ENCODE measurements at places on chromosomes 13 and 19.

DNA sequence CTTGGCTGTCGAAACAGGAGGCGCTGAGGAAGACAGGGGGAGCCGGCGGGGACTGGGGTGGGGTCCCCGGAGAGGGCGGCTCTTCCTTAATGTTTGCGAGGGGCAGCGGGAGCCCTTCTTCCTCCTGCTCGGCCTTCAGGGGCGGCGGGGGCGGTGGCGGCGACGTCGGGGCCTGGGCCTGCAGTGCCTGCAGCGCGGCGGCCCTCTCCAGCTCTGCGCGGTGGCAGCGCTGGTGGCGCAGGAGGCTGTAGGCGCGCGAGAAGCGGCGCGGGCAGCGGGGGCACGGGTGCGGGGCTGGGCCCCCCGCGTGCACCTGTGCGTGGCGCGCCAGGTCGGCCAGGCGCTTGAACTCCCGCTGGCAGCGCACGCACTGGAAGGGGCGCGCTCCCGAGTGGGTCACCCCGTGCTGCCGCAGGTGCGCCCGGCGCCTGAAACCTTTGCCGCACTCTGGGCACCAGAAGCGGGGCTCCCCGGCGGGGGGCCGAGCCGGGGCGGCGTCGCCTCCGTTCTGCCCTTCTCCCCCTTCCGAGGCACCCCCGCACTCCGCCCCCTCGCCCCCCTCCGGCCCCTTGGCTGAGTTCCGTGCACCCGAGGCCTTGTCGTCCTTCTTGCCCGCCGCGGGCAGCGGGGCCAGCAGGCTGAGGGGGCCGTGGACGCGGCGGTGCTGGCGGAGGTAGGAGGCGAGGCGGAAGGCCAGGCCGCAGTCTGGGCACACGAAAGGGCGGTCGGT is 2.5 kb downstream of the ZNF579 start:
- DNase-seq, result no peak

GRCh38 chr19:23531976-23532375 is 136.7 kb upstream of the ZNF91 start:
- no peak for DNase-seq

- DNase-seq, result no peak
Observed at GRCh38 chr13:114266241-114266640, 15.2 kb upstream of the UPF3A start.

GRCh38 chr19:48720251-48720612 is 707 bp upstream of the MAMSTR start:
- DNase-seq, result no peak

- DNase-seq, result no peak
Observed at GRCh38 chr13:97395447-97396136, 38.4 kb upstream of the RAP2A start.

DNA sequence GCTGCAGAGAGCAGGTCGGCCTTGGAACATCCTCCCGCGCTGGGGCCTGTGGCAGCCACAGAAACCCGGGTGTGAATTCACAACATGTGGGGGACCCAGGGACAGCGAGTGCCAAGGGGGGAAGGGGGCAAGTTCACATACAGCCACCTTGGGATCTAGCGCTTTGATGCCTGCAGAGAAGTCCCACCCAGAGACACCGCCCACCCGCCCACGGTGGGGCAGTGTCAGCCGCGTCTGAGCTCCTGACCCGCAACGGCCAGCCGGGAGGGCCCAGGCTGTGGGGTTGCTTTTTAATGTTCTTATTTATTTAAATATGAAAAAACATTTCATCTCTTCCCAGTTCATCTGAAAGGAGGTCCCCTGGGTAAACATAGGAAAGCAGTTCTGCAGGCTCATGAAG is 12.9 kb downstream of the MYDGF start:
- DNase-seq, result no peak

GRCh38 chr13:104114101-104114500 is 1047.9 kb upstream of the SLC10A2 start:
- DNase-seq, result no peak

DNA sequence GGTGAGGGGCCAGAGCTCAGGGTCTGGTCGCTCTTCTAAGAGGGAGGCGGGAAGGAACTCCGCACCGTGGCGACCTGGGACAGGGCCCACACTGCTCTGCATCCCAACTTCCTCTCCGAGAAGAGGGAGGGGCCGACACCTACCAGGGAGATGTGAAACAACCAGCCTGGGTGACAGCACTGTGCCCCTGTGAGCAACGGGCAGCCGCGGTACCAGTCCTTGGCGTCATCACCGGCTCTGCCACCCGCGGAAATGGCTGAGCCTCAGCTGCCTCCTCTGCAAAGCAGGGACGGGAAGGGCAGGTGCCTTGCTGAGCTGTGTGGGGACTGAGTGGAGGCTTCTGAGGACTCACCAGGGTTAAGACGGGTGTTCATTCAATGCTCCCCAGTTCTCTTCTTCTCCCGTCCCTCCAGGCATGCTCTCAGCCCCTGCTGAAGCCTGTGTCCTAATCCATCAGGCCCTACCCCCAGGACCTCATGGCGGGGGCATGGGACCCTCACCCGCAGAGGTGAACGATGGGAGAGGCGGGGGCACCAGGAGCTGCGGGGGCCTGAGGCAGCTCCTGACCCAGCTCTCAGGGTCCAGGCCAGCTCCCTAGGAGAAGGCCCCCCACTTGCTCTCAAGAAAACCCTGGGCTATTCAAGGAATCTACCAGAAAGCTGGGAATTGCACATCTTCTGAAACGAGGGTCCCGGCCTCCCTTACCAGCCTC is 9.3 kb downstream of the ZNF787 start:
- DNase-seq, result peak; percentile 27

GRCh38 chr19:39246951-39247669 is 1.5 kb downstream of the IFNL4 start:
- no peak for DNase-seq

GRCh38 chr19:21398851-21399250 is 1.9 kb downstream of the ZNF493 start:
- no peak for DNase-seq

DNA sequence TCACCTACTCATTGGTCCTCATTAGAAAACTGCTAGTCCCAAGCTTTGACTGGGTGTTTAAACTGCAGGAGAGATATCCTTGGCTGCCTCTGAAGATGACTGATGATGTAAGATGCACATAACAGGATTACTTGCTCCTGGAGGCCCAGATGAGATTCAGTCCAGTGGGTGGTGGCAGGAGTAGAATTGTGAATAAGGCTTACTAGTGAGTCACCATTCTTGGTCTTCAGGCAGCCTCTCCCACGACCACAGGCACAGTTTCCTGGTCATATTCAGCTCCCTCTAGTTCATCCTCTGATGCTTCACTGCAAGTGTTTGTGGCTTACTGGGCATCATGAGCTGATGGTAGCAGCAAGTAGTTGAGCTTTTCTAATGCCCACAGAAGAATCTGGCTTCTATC is 12.1 kb downstream of the SERTM1 start:
- DNase-seq, result no peak

DNA sequence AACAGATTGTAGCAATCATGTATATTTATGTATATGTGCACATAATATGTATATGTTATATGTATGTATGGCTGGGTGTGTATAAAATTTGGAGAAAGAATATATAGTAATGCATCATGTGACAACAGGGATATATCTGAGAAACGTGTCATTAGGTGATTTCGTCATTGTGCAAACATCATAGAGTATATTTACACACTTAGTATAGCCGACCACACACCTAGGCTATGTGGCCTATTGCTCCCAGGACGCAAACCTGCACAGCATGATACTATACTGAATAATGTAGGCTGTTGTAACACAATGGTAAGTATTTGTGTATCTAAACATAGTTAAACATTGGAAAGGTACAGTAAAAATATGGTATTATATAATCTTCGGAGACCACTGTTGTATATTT is 43.8 kb downstream of the ESD start:
- no peak for DNase-seq

DNA sequence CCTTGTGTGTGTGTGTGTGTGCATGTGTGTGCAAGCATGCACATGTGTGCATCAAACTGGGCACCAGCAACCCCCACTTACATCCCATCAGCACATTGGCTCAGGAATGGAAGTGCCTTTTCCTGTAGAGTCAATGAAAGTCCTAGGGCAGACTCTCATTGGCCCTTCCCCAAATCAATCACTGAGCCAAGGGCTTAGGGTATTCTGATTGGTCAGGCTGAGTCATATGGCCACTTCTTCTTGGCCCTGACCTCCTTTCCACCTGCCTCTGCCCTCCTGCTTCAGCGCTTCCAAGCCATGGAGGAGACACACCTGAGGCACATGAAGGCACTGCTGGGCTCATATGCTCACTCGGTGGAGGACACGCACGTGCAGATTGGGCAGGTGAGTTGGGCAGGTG is 20.9 kb downstream of the FCHO1 start:
- DNase-seq, result no peak

GRCh38 chr19:38264486-38265212 is at the start of gene SPINT2:
Gene SPINT2 (plus strand): TSS chr19:38264573. CDS start chr19:38264893, 320 bp downstream.
- peak; percentile 31 for DNase-seq

GRCh38 chr19:45056831-45057230 is 18.0 kb downstream of the CLASRP start:
- no peak for DNase-seq

GRCh38 chr13:46229251-46229650 is 17.5 kb downstream of the LRRC63 start:
- no peak for DNase-seq

DNA sequence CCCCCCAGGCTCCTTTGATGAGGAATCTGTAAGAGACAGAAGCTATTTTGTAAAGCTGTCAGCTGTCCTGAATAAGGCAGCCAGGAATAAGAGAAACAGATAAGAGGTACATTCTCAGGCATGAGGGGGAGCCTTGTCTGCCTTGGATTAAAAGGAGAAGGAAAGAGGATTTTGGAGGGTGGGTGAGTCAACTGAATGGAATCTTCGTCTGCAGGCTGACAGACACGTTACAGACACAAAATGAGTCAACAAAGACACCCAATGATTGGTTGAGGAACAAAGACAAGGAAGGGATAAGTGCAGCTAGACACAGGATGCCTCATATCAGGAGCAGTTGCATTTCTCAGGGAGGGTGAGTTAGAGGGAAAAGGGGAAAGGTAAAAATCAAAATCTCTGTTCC is 162.5 kb downstream of the OLFM4 start:
- no peak for DNase-seq

DNA sequence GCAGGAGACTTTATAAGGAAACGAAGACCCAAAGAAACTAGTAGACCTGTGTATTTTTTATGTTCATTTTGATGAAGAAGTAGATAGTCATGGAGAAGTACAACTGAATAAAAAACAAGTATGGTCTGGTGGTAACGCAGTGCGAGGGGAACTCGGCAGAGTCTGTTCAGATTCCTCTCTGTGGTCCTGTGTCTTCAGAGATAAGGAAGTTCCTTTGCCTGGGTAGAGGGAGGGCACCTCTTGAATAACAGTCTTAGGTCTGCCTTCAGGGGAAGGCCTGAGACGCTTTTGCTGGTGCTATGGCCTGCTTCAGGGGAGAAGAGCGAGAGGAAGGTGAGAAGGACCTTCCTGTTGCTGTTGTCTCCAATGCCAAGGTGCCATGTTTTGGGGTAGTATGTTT is 25.9 kb upstream of the SLC46A3 start:
- no peak for DNase-seq

GRCh38 chr13:46184277-46184699 is 2.3 kb upstream of the LCP1 start:
- DNase-seq, result peak; percentile 72

GRCh38 chr19:6228551-6229215 is 51.1 kb downstream of the MLLT1 start:
- no peak for DNase-seq

DNA sequence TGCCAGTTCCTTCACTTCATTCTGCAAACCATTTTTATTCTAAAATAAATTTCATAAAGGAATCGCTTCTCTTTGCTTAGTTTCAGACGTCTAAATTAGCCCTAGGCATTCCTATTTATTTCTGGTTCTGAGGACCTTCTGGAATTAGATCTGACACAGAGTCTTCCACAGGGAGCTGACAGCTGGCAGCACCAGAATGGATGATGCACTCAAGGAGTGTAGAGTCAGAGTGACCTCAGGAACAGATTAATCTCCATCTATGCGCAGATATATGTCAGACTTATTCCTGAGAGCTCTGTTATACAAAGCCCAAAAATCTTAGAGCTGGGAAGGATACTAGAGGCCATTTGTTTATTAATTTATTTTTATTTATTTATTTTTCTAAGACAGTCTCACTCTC is 450.8 kb downstream of the HS6ST3 start:
- DNase-seq, result no peak

DNA sequence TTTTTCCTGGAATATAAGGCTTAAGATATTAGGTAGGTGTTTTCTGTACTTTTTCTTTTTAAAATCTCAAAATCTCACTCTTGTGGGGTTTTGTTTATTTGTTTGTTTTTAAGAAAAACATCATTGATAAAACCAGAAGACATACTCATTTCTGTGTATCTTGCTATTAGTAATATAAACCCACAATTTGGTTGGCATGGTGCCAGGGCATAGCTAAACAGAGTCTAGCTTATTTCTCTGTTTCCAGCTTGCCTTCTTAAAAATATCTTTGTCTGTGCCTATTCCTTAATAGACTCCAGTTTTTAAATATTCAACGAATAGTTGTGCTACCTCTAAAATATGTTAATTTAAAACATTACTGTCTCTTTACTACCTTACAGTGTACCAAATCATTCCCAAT is 1121.9 kb upstream of the PCDH20 start:
- no peak for DNase-seq

DNA sequence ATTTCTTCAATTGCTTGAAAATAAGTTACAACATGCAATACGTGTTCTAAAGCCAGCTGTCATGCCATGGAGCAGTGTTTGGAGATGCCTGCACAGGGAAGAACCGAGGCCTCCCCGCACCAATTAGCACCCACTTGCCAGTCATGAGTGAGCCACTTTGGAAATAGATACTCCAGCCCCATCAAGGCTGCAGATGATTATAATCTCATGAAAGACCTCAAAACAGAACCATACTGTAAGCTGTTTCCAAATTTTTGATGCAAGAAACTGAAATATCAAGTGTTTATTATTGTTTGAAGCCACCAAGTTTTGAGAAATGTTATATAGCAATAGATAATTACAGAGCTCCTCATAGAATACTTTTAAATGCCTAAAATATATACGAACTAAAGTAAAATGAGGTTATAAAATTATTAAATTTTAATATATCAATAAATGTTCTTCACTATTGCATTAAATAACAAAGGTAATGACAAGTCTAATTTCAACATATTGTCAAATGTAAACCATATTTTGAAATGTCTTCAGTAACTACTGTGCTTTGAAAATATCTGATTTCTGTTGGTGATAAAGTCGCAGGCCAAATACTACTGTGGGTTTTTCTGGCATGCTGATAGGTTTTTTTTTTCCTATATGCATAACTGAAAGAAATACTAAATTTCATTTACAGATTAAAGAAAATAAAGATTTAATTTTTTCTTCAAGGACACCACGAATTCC is 43.0 kb downstream of the DIAPH3 start:
- no peak for DNase-seq

- DNase-seq, result no peak
Observed at GRCh38 chr13:74087357-74087756, 46.8 kb downstream of the KLF12 start.
